ENCODE measurements at places on chromosomes 13 and 19.

DNA sequence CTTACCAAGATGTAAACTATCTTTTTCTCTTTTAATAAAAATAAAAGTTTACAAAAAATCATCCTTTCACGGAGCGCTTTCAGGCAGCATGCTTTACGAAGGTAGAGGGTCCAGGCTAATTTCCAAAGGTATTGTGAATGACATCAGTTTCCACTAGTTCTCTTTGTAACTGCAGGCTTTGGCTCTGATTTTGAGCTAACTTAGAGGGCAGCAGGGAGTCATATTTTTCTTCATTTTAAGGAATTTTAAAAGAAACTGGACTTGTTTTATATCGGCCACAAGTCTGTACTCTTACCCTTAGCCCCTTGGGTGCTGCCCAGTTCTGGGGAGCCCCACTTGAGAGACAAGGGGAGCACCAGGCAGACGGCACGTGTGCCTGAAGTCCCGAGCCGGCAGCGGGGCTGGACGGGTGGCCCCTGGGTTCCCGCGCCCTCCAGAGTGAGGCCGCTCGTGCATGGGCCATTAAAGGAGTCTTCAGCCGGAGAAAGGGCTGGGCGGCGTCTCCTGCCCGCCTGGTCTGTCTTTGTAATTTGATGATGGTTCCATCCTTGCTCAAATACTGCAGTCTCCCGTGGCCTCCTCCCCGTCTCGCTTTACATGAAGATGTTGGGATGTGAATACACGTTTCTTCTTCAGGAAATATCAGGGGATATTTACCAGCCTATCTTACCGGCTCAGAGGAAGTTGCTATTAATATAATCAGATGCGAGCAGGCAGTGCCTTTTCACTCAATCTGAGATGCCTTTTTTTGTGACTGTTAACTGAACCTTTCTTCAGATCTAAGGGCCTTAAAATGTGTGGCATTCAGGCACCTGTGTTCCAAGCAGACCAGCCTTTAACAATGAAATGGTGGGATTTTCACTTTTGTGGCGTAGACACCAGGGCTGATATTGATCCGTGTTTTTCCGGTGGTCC, 67.4 kb downstream of the GGACT start:
- no peak for DNase-seq

- DNase-seq, result no peak
Observed at GRCh38 chr19:31226151-31226935, 122.9 kb downstream of the TSHZ3 start.

- DNase-seq, result no peak
Observed at GRCh38 chr19:45175515-45176345, 2.3 kb downstream of the TRAPPC6A start.

GRCh38 chr19:1968279-1969175, 27.6 kb downstream of the CSNK1G2 start:
- DNase-seq, result no peak

DNA sequence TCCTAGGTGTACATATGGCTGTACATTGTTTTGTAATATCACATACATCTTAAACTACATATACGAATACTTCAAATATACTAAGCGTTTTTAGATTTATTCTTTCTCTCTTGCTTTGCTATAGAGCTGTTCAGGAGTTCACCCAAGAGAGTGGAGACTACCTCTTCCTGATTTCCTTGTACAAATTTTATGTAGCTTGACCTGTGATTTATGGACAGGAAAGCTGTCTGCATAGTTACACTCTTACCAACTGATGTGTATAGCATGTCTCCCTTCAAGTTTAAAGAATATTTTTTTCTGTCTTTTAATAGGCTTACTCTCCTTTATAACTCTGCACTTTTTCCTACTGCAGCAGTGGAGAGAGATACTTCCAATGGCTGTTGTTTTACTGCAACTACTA, 428.7 kb downstream of the NDFIP2 start:
- no peak for DNase-seq

- no peak for DNase-seq
Observed at GRCh38 chr13:25948910-25949309, 102.9 kb downstream of the SHISA2 start.

DNA sequence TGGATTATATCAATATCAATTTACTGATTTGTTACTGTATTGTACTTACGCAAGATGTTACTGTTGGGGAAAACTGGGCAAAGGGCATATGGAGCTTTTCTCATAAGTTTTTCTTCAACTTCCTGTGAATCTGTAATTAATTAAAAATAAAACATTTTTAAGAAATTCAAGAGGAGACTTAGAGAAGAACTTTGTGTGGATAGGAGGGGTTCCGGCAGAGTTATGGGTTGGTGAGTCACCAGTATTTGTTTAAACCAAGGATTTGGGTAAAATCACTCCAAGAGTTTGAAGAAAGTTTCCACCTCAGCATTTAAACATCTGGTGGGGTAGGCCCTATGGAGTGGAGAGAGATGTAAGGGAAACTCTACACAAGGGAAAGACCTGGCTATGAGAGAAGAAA, 379.6 kb downstream of the TSHZ3 start:
- DNase-seq, result no peak

DNA sequence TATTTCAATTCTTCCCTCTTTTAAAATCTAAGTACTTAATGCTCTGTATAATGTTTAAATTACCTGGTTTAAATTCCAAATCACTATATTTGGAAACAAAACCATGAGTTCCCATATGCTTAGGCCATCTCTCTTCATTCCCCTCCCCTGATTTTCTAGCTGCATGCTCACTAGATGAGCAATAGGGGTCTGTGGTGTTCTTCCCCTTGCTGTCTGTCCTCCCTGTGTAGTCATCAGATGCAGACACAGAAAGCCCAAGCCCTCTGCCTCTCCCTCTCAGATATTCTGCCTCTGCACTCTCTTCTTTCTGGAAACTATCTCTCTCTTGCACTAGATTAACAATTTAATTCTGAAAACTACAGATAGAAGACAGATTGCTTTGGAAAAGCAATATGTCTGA, 1730.2 kb downstream of the OLFM4 start:
- DNase-seq, result no peak

GRCh38 chr19:44697670-44698034, 1.3 kb upstream of the CEACAM16 start:
- DNase-seq, result no peak

DNA sequence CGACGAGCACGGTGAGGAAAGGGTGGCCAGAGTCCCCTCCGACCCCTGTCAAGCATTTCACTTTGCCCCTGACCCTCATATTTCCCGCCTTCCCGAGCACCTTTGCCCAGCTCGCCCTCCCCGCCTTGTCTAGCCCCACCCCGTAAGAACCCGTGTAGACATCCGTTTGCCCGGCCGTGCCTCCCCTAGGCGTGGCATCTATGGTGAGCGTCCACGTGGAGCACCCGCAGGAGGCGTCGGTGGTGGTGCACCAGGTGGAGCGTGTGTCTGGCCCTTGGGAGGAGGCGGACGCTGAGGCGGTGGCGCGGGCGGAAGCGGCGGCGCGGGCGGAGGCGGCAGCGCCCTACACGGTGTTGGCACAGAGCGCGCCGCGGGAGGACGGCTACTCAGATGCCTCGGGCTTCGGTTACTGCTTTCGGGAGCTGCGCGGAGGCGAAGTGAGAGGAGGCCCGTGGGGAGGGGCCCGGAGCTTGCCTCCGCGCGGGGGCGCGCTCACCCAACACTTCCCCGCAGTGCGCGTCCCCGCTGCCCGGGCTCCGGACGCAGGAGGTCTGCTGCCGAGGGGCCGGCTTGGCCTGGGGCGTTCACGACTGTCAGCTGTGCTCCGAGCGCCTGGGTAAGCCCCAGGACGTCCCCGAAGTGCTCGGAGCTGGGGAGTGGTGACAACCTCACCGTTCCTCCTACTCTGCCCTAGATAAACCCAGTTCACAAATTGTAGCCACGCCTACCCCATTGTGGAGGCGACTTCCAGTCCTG, 4.2 kb downstream of the LTBP4 start:
- no peak for DNase-seq

GRCh38 chr19:35828692-35829301, 16.2 kb upstream of the PRODH2 start:
- DNase-seq, result no peak

- no peak for DNase-seq
Observed at GRCh38 chr13:113774177-113775107, 15.4 kb downstream of the TMEM255B start.

DNA sequence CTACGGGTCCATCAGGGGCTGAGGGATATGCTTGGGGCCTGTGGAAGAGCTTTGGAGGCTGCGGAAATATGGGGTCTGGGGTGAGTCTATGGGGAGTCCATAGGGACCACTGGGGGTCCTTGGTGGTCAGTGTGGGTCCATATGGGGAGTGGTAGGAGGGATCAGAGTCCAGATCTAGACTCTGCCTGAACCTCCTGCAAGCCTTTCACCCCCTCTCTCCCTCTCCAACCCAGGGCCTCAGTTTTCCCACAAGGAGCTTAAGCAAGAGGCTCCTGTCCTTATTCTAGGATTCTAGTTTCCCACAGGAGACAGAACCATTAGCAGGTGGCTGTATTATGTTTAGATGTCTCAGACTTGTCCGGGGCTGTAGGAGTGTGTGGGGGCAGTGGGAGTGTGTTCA, 161.9 kb upstream of the TSHZ3 start:
- no peak for DNase-seq

DNA sequence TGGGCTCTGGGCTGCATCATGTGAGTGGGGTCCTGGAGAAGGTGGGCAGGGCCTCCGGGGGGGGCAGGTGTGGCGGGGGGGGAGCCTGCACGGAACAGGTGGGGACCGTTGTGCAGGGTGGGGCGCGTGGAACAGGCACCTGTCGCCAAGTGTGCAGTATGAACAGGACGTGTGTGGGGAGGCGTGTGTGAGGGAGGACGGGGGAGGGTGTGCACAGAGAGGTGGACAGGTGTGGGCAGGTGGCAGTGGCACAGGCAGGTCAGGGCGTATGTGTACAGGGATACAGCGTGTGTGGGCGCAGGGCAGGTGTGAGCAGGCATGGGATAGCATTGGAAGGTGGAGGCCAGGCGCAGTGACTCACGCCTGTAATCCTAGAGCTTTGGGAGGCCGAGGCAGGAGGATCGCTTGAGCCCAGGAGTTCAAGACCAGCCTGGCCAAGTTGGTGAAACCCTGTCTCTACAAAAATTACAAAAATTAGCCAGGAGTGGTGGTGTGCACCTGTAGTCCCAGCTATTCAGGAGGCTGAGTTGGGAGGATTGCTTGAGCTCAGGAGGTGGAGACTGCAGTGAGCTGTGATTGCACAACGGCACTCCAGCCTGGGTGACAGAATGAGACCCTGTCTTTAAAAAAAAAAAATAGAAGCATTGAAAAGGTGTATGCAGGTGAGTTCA, 3.2 kb downstream of the PLK5 start:
- no peak for DNase-seq

DNA sequence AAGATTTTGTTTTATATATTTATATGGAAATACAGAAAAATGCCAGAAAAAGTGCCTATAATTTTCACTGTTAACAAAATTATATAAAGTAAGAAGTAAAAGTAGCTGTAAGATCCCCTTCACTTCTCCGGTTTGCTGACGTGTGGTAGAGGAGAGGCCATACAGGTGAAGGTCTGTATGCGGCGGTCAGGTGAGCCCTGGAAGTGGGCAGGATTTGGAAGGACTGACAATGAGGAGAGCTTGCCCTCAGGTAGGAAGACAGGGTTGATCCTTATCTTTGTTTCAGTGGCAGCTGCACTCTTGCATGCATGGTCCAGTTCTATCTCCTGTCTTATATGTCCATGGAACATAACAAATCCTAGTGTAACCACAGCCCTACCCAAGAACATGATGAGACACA, 16.9 kb upstream of the TFDP1 start:
- no peak for DNase-seq

- DNase-seq, result no peak
Observed at GRCh38 chr13:36918246-36919131, 1.5 kb downstream of the SMAD9 start.

DNA sequence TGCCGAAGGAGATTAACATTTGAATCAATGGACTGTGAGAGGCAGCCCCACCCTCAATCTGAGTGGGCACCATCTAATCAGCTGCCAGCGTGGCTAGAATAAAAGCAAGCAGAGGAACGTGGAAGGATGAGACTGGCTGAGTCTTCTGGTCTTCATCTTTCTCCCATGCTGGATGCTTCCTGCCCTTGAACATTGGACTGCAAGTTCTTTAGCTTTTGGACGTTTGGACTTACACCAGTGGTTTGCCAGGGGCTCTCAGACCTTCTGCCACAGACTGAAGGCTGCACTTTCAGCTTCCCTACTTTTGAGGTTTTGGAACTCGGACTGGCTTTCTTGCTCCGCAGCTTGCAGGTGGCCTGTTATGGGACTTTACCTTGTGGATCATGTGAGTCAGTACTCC, 14.7 kb downstream of the NHLRC3 start:
- DNase-seq, result no peak

- no peak for DNase-seq
Observed at GRCh38 chr13:85367887-85368286, 431.3 kb downstream of the SLITRK6 start.

- DNase-seq, result no peak
Observed at GRCh38 chr13:51237887-51238286, 15.7 kb downstream of the FAM124A start.

DNA sequence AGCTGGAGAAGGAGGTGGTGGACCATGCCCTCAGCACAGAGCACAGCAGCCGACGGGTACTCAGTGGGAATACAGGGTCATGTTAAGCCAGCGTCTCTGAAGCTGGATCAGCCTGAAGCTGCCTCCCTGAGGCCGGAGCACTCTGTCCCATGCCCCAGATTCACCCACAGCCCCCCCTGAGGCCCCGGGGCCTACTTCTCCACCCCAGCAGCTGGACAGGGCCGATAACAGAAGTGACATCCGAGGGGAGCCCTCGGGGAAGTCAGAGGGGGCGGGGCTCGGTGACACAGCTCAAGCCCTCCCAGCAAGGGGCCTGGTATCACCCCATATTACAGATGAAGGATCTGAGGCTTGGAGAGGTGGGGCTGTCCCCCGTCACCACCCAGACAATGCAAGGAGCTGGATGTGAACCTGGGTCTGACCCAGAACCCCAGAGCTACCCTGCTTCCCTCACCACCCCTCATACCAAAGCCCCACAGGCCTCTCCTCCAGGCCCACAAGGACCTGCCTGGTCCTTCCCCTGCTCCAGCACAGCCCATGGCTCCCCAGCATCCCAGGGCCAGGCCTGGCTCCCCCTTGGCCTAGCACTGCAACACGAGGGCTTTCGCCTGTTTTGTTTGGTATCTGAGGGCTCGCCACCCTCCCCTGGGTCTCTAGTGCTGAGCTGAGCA, 5.7 kb downstream of the R3HDM4 start:
- no peak for DNase-seq

- DNase-seq, result no peak
Observed at GRCh38 chr13:74077792-74078191, 56.4 kb downstream of the KLF12 start.
